ENCODE measurements at places on chromosomes 2 and 18.

DNA sequence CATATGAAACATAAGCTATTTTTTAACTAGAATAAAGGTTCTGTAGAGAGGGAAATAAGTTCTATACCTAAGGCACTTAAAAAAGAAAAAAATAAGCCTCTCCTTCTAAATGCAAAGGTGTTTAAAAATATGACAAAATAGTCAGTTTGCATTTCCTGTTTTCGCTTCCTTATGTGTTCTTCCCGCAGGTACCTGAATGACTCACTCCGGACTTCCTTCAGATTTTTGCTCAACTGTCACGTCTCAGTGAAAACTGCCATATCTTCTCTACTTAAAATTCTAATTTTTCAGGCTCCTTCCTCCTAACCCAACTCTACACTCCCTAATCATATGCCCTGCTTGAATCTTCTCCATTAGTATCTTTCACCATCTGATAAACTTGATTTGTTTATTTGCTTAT, 1333.1 kb downstream of the LRP1B start:
- no peak for DNase-seq

GRCh38 chr2:234980451-234981187, 28.8 kb downstream of the SH3BP4 start:
- DNase-seq = no peak

DNA sequence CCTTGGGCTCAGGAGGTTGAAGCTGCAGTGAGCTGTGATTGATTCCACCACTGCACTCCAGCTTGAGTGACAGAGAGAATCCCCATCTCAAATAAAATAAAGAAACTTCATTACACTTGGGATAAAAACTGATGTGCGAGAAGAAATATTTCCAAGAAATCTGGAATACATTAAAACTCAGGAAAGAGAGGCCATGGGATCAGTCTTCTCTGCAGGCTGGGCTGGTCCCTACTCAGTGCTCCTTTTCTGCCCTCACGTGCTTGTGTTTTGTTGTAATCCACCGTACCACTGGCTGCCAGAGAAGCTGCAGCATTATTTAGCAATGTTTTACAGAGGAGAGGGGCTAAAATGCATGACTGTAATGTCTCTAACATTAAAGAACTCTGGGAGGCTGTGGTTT, 282.0 kb downstream of the SLC8A1 start:
- DNase-seq = no peak

GRCh38 chr2:180328795-180329422, 321.8 kb upstream of the CWC22 start:
- no peak for DNase-seq

DNA sequence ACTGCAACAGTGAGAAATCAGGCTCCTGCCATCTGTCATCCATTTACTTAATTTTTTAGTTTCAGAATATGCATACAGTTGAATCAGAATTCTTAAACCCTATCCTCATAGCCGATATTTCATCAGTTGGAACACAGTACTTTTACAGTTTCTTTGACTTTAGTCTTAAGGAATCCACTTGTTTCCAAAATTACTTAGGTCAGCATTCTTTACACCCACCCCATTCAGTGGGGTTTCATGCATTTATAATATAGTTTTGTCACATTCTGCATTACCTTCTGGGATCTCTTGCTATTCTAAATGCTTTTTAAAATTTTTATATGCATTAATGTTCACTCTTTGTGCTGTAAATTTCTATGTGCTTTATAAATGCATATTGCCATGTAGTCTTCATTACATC, 400.4 kb upstream of the LRRTM4 start:
- DNase-seq = no peak

Measured in SK-MEL-5 (cell line).